ENCODE measurements at places on chromosomes 5 and 9.

DNA sequence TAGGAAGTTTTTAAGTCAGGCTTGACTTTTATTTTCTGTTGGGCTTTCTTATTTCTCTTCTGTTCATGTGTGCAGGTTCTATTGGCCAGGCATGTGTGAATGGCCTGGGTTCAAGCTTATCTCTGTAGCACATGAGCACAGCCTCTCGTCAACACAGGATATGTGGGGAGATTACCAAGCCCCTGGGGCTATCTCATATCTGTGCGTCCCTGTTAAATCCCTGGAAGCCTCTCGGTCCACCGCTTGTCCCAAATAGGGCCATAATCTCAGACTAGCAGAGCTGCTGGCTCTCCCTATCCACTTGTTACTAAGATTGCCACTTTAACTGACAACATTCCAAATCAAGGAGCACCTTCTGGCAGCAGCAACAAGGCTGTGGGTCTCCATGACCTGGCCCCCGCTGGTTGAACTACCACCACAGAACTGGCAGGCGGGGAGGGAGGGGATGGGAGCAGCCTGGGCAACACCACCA is 28.4 kb upstream of the EBF1 start:
- DNase-seq: no peak

- DNase-seq: no peak
Observed at GRCh38 chr5:131230406-131230805, 33.4 kb upstream of the CDC42SE2 start.

DNA sequence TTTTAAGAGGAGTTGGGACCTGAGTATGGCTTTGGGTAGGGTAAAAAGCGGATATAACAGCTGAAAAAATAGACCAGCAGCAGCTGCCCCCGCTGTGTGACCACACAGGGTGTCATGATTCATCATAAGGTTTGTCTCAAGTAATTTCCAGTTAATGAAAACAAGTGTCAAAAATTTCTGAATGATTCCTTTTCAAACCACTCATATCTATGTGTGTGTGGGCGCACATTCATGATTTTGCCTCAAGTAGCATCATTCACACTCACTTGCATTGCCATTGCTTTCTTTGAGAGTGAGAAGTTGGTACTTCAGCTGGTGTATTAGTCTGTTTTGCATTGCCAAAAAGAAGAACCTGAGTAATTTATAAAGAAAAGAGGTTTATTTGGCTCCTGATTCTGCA is 12.1 kb upstream of the TNFAIP8 start:
- no peak for DNase-seq

DNA sequence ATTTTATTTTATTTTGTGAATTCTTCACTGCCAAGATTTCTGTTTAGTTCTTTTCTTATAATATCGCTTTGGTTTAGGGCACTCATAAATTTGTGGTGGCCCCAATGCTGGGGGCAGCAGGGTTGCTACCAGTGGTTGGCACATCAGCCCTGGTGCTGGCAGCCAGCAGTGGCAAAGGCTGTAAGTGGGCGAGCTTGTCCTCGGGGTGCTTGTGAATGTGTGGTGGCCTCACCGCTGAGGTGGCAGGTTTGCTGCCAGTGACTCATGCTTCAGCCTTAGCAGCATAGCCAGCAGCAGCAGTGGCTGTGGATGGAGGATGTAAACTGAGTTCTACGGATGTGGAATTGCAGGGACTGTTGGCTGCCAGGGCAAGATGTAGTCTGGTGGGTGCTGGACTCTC is 262.9 kb upstream of the DMAC1 start:
- DNase-seq: no peak

GRCh38 chr5:131210151-131210510 is 39.4 kb downstream of the LYRM7 start:
- no peak for DNase-seq

DNA sequence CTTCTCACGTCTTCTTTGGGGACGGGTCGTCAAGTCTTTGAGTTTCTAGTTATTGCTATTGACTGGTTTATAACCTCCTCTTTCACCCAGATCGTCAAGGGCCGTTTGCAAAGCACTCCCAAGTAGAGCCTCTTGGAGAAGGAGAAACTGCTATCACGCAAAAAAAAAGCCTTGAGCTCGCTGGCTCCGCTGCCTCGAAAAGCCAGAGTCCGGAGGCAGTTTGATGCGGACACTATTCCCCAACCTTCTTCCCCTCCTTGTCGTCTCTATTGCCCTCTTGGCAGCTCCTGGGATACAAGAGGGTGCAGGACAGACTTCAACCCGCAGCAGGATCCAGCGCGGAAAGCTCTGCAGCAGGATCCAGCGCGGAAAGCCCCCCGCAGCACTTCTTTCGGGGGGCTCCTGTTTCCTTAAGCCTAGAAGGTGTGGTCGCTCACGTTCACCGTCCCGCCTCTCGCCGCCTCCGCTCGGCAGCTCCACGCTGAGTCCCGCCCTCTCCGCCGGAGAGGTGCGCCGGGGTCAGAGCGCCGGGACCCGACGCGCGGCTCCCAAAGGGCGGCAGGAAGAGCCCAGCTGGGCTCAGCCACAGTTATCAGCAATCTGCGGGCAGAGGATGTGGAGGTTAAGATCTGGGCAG is at the start of gene PCDHAC1:
Gene PCDHAC1, plus strand, starts transcription at position 494 of the 637 bp plus-strand sequence. CDS start 594 bp downstream, outside the sequence.
- DNase-seq: no peak

DNA sequence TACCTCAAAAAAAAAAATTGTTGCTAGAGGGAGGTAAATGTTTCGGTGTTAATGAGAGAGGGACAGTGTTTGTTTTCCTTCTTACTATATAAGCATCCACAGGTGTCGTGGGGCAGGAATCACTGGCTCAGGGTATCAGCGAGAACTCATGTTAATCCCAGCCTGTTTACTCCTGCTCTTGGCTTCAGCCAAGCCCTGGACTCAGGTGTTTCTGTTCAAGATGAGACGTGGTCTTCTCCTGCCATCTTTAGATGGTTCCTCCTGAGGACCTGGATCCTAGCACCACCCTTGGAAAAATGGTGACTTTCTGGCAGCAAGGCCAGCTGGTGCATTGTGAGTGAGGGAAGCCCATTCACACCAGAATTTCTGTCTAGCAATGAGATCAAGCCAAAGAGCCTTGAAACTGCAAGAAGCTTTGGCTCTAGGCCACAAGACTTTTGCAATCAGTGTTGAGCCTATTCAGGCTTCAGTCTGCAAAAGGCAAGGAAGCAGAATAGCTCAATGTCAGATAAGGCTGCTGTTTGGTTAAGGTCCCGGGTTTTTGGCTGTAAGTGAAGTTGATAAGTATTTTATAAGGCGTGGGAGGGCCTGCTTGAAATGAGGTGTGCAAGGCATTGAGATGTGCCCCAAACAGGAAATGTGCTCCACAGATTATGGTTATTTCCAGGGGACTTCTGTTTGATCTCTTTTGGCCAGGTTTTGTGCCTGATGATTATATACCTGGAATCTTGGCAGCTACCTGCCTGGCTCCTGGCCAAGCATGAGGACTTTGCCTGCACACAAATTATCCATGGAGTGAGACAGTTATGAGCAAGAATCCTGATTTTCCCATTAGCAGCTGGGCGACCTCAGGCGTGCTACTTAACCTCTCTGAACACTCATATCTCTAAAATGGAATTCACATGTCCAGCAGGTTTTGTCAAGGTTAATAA is 99.8 kb downstream of the TENT4A start:
- DNase-seq: no peak

DNA sequence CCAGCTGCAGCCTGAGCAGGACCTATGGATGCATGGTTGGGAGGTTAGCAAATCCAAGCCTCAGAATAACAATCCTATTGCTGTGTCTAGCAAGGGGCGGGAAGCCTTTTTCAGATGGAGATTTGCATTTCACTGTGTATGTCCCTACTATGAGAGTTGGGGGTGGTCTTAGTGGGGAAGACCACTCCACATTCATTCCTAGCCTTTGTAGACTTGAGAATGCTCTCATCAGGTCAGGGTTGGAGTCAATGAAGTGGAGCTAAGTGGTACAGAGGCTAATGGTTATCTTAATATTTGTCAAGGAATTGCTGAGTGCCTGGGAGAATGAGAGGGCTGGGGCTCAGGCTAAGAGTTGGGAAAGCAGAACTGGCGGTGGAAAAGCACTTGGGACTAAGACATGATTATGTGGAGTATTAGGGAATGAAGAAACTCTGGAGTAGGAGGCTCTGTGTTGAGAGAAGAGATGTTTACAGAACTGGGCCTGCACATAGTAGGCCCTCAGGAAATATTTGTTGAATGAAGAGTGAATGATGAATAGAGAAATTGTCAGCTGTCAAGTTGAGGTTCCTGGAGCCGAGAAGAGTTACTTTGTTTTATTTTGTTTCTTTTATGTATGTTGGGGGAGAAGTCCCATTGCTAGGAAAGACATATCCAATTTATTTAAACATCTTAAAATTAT is 175.5 kb upstream of the SPRY4 start:
- DNase-seq: no peak

- DNase-seq: no peak
Observed at GRCh38 chr9:15524845-15525455, 14.2 kb upstream of the PSIP1 start.

- DNase-seq: no peak
Observed at GRCh38 chr9:76198336-76198735, 195.9 kb downstream of the RFK start.

DNA sequence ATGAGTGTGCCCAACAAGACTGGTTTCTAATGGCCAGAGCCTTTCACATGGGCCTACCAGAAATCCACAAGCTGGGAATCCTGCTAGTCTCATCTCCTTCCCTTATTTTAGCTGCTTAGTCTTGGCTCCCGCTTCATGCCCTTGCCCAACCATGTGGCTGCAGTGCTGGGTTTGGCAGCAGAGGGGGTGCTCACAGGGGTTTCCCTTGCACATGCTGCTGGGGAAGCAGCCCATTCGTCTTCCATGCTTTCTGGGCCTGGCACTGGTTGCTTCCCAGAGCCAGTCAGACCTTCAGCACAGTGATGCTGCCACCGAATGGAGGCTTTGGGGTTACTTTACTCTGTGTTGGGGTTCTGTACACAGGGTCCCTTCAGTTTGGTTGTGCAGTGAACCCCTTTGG is 26.3 kb downstream of the SLC46A2 start:
- no peak for DNase-seq

- no peak for DNase-seq
Observed at GRCh38 chr9:104758974-104759373, 5.0 kb upstream of the NIPSNAP3B start.

- DNase-seq: no peak
Observed at GRCh38 chr9:108663422-108663821, 192.4 kb downstream of the ACTL7B start.

DNA sequence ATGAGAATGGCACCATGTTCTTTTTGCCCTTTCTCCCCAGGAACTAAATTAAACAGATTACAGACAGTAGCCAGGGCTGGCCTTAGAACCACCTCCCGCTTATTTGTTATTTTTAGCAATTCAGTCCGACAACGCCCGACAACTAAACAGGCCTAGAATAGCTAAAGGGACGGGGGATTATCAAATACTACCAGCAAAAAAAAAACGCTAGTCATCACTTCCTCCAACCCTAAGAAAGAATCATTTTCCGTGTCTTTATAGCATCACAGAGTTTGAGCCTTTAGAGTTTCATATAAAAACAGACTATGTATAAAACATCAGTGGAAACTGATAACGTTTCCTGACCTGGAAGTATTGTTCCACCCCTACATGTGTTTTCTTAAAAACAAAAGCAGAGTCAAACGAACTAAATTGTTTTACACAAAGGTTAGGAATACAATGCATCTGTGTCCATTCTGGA is 35.3 kb downstream of the PFDN1 start:
- DNase-seq: no peak

DNA sequence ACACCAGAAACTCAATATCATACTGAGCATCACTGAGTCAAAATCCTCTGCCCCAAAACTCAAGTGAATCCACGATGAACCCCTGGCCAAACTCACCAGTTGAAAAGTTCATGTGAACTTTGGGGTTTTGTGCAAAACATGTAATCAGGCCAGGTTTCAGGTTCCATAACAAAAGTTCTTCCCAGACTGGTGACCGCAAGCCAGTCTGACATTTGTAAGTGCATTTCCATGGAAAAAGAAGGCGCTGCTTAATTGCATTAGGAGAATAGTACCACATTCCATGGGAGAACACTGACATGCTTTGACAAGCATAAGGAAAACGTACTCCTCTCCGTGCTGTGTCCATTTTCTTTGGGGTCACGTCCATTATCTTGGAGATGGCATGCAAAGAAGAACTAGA is 567.0 kb downstream of the BNC2 start:
- no peak for DNase-seq

DNA sequence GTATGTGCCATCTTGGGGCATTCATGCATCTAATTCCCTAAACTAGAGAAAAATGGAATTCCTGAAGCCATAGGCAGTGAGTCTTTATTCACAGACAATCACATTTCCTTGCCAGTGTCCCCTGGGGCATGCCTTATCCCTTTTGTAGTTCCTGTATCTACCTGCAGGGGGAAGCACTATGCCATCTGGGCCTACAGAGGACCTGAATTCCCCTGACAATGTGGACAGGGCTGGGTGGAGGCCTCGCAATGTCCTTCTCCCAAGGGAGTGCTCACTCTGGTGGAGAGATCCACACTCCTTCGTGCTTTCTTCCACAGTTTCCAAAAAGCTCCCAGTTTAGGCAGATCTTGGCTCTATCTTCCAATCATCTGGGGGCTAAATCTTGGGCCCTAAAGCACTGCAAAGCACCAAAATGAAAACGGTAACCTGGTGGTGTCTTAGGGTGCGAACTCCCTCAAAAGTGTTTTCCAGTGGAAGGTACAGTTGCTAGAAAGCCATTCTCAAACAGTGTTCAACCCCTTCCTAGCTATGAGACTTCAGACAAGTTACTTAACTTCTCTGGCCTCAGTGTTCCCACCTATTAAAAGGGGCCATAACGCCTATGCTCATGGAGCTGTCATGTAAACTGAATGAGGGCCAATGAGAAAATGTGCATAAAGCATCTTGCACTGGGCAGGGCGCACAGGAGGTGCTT is 17.5 kb downstream of the WHRN start:
- DNase-seq: peak; percentile 5

DNA sequence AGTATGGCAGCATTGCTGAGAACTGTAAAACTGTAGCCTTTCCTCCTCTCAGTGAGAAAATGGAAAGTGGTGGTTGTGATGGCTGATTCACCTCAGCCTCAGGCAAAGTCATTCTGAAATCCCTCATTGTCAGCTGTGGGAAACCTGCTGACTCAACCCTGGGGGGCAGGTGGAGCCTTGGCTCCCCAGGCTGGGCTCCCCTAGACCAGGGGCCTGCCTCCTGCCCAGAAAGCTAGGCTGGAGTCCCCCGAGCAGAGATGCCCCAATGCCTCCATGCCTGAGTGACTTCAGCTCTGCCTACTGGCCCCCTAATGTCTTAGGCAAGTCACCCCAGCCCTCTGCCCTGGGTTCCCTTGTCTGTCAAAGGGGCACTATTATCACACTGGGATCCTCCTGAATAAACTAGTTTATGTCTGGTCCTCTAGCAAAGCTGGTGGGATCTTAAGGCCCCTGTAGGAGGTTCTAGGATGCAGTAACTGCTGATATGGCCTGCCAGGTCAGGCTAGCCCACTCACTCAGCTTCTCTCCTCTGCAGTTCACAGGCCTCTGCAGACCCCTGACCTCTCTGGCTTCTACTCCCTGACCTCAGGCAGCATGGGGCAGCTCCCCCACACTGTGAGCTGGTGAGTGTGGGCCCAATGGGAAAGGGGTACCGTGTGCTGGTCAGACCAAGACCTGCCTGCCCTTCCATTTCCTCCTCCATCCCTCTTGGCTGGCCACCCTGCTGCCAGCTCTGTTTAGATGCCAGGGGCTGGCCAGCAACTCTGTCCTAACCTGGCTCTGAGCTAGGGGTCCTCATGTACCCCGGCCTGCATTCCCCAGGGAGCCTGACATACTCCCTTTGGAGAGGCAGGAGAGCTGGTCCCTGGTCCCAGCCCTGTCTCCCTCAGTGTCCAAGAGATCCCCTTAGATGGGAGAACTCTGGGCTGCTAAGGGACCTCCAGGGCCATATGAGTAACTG is 24.2 kb downstream of the TCF7 start:
- no peak for DNase-seq

- DNase-seq: no peak
Observed at GRCh38 chr9:3271581-3271980, 254.2 kb downstream of the RFX3 start.
